ENCODE measurements at places on chromosomes 6 and 20. TPM values are rescaled to one million over a fixed set of nuclear protein-coding genes. Genes with fewer than 3 reads are reported as not detected.

HLA-DPA1 gene
- 6.5 TPM for total RNA-seq

TDRD6 gene
- not detected for total RNA-seq

SPATS1 gene
- not detected for total RNA-seq

LINC00237 gene
- total RNA-seq = not detected

KIAA1755 gene
- 7.5 TPM for total RNA-seq

VPS16 gene
- 45.8 TPM for total RNA-seq

EYS gene
- not detected for total RNA-seq

TSPO2 gene
- total RNA-seq = 0.51 TPM

VARS2 gene
- total RNA-seq = 26.1 TPM

C20orf202 gene
- total RNA-seq = 0.13 TPM

ABHD16B gene
- not detected for total RNA-seq

TFAP2D gene
- not detected for total RNA-seq

CDH22 gene
- total RNA-seq = not detected

HLA-DQA2 gene
- total RNA-seq = not detected

STX11 gene
- total RNA-seq = 1.6 TPM

VNN1 gene
- total RNA-seq = not detected

IPCEF1 gene
- total RNA-seq = 0.51 TPM

BACH2 gene
- total RNA-seq = 4.4 TPM

ZGPAT gene
- total RNA-seq = 34.1 TPM

C6orf15 gene
- 0.13 TPM for total RNA-seq

CRISP3 gene
- not detected for total RNA-seq

SLPI gene
- total RNA-seq = 0.49 TPM

DEF6 gene
- total RNA-seq = 2.6 TPM

All from mesangial cell (primary cell).